ENCODE measurements at places on chromosomes 4 and X.

GRCh38 chr4:130356873-130357272 lies 1260.9 kb downstream of the C4orf33 start:
- no peak overlapping the region for H3K4me3 ChIP-seq
- no peaks in the 10 kb centered on the region for H3K27me3 ChIP-seq
- H3K36me3 ChIP-seq: no peaks in the 10 kb centered on the region
- H3K4me1 ChIP-seq: no peaks in the 10 kb centered on the region

- no peak for DNase-seq
- H3K4me1 ChIP-seq: no peaks in the 10 kb centered on the region
- H3K27ac ChIP-seq: no peak overlapping the region
Observed at GRCh38 chr4:53461244-53461643, 83.8 kb downstream of the FIP1L1 start.

DNA sequence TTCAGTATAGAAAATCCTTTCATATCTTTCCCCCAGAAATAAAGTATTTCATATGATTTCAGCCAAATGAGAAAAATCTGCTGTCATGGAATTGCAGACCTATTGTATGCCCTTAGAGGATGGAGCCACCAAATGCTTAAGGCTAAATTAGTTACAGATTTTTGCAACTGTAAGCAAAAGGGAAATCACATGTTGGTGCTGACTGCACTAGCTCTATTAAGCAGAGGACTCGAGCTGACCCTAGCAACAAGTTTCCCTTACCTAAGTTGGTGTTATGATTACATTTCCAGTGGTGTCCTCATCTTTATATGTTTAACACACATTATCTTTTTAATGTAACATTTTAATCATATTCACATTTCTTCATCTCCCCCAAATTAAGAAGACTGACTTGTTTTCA lies 58.3 kb upstream of the DOCK11 start:
- peaks cover 31% of the 10 kb centered on the region for H3K36me3 ChIP-seq
- no peaks in the 10 kb centered on the region for H3K4me1 ChIP-seq
- no peaks in the 10 kb centered on the region for H3K27me3 ChIP-seq
- no peak overlapping the region for H3K4me3 ChIP-seq
- DNase-seq: no peak
- peak overlapping the region; percentile 48 for H3K27ac ChIP-seq

DNA sequence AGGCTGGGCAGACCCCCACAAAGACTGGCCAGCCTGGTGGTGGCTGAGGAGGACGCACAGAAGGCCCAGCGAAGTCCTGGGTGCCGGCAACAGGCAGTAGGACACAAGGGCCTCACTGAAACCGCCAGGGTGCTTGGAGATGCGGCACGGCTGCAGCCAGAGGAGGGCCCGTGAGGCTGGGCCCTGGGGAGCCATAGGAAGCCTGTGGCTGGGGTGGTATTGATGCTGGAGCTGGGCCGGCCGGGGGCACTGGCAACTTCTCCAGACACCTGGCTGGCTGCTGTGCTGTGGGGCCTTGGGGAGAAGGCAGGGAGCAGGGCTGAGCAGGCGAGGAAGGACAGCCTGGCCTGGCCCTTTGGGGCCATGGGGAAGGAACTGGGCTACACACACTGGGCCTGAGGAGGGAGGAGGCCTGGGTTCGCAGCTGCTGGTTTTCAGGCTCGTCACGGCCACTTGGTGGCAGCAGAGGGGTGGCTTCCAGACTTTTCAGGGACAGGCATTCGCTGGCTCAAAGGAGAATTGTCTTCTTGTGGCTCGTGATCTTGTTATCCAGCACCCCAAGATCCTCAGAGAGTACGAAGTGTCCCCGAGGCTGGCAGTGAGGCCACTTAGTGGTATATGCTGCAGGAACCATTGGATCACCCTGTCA lies 37.2 kb downstream of the ATP2B3 start:
- no peak overlapping the region for H3K4me3 ChIP-seq
- peaks cover 5% of the 10 kb centered on the region for H3K27me3 ChIP-seq
- DNase-seq: no peak
- H3K36me3 ChIP-seq: no peaks in the 10 kb centered on the region
- no peak overlapping the region for H3K27ac ChIP-seq
- no peaks in the 10 kb centered on the region for H3K4me1 ChIP-seq

DNA sequence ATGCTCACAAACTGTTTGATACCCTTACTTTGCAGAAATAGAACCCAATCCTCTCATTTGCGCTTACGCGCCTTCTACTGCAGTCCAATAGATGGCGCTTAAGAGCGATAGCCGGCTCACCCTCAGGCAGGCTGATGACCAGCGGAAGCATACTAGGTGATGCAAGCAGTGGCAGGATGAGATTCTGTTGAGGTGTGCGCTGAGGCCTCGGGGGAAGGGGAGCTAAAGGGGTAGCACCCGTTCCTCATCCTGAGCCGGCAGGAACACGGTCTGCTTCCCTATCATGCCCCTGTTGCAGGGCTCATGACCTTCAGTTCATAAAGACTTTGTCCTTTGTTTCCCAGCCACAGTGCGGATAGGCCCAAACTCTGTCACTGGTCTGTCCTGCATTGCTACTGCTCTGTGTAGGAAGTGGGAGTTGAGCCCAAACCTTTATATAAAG lies 628.9 kb downstream of the TLL1 start:
- DNase-seq: peak; percentile 19
- H3K4me3 ChIP-seq: no peak overlapping the region
- no peak overlapping the region for H3K27ac ChIP-seq
- no peaks in the 10 kb centered on the region for H3K36me3 ChIP-seq
- peaks cover 4% of the 10 kb centered on the region for H3K27me3 ChIP-seq
- H3K4me1 ChIP-seq: peaks cover 12% of the 10 kb centered on the region

Data from mesothelial cell of epicardium (in vitro differentiated cells).